ENCODE measurements at places on chromosomes 11 and 22.
A peak's percentile ranks its signal among the peaks of the same experiment; 100 is the strongest.

DNA sequence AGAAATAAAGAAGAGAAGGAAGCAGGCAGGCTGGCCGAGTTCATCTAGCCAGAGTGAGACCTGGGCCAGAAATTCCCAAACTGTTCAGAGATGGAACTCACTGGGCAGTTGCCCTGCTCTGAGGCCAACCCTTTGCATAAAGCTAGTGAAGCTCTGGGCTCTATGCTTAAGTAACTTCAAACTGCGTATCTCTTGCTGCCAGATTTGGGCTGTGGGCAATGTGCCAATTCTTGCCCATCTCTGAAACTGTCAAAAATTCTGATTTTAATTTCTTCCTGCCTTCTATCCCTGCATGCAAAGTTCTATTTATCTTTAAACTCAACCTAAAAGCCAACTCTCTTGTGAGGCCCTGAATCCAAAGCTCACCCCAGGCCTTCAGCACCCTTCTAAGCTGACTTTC, 36.2 kb upstream of the HEPHL1 start:
- H3K27me3 ChIP-seq = no peaks in the 10 kb centered on the region
- H3K4me3 ChIP-seq = no peak overlapping the region
- H3K27ac ChIP-seq = no peak overlapping the region
- no peak for DNase-seq
- H3K4me1 ChIP-seq = no peaks in the 10 kb centered on the region
- no peaks in the 10 kb centered on the region for H3K36me3 ChIP-seq

GRCh38 chr11:87675993-87676392, 499.2 kb downstream of the RAB38 start:
- DNase-seq = no peak
- no peak overlapping the region for H3K27ac ChIP-seq
- H3K27me3 ChIP-seq = no peaks in the 10 kb centered on the region
- H3K36me3 ChIP-seq = no peaks in the 10 kb centered on the region

GRCh38 chr11:40061221-40061620, 1398.2 kb downstream of the LRRC4C start:
- H3K27ac ChIP-seq = no peak overlapping the region
- H3K4me1 ChIP-seq = no peaks in the 10 kb centered on the region
- no peak for DNase-seq

- no peak overlapping the region for H3K27ac ChIP-seq
- H3K4me3 ChIP-seq = no peak overlapping the region
- H3K4me1 ChIP-seq = peaks cover 9% of the 10 kb centered on the region
- peaks cover 10% of the 10 kb centered on the region for H3K27me3 ChIP-seq
- DNase-seq = peak; percentile 68
Observed at GRCh38 chr11:66020618-66021357, 5.5 kb downstream of the CATSPER1 start.

GRCh38 chr11:89275966-89276365, 98.3 kb downstream of the TYR start:
- no peaks in the 10 kb centered on the region for H3K27me3 ChIP-seq
- no peak overlapping the region for H3K27ac ChIP-seq
- DNase-seq = no peak
- H3K36me3 ChIP-seq = no peaks in the 10 kb centered on the region
- no peak overlapping the region for H3K4me3 ChIP-seq
- H3K4me1 ChIP-seq = no peaks in the 10 kb centered on the region

- H3K4me1 ChIP-seq = no peaks in the 10 kb centered on the region
- DNase-seq = no peak
- H3K4me3 ChIP-seq = no peak overlapping the region
- no peak overlapping the region for H3K27ac ChIP-seq
Observed at GRCh38 chr11:14577835-14578529, 57.8 kb upstream of the PSMA1 start.

- no peaks in the 10 kb centered on the region for H3K27me3 ChIP-seq
- H3K4me1 ChIP-seq = peaks cover 17% of the 10 kb centered on the region
- no peaks in the 10 kb centered on the region for H3K36me3 ChIP-seq
- DNase-seq = peak; percentile 78
Observed at GRCh38 chr11:270451-271318, 7.5 kb upstream of the NLRP6 start.

DNA sequence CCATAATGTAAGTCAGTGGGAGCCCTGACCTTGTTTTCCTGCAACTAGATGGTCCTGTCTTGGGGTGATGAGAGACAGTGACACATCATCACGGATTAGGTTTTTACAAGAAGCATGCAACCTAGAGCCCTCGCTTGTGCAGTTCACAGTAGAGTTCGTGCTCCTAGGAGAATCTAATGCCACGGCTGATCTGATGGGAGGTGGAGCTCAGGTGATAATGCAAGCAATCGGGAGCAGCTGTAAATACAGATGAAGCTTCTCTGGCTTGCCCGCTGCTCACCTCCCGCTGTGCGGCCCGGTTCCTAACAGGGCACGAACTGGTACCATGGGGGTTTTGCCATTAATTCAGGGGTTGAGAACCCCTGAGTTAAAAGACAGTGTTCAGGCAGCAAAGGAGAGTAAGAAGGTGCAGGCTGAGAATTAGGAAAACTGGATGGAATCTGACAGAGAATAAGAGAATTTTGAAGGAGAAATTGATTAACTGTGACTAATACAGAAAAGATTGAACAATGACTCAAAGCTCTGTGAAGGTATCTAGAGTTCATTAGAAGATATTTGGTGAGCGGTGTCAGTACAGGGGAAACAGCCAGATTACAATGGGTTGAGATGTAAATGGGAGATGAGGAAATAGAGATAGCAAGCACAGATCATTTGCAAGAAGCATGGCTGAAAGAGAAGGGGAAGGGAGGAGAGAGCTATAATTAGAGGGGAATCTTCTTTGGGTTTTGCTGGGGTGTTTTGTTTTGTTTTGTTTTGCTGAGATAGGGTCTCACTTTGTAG, 21.0 kb downstream of the WEE1 start:
- no peaks in the 10 kb centered on the region for H3K27me3 ChIP-seq
- no peak overlapping the region for H3K27ac ChIP-seq
- H3K4me1 ChIP-seq = no peaks in the 10 kb centered on the region
- no peak overlapping the region for H3K4me3 ChIP-seq
- DNase-seq = peak; percentile 58

- peak; percentile 9 for DNase-seq
- H3K27me3 ChIP-seq = no peaks in the 10 kb centered on the region
- peaks cover 7% of the 10 kb centered on the region for H3K4me1 ChIP-seq
- no peak overlapping the region for H3K4me3 ChIP-seq
- H3K27ac ChIP-seq = no peak overlapping the region
- no peaks in the 10 kb centered on the region for H3K36me3 ChIP-seq
Observed at GRCh38 chr11:2767801-2768200, 68.0 kb upstream of the KCNQ1OT1 start.

Data from suprapubic skin (tissue), 4 donors.